ENCODE measurements at places on chromosomes 3 and 15.

- DNase-seq = no peak
These were observed 41.9 kb downstream of the SIDT1 start for GRCh38 chr3:113574213-113574612.

GRCh38 chr3:112043621-112044201 lies 9.2 kb downstream of the TMPRSS7 start:
- no peak for DNase-seq

- DNase-seq = no peak
These were observed 284.3 kb downstream of the UACA start for GRCh38 chr15:70479056-70479455.

GRCh38 chr3:17367171-17367570 lies 375.3 kb downstream of the TBC1D5 start:
- no peak for DNase-seq

- no peak for DNase-seq
These were observed 18.7 kb downstream of the CRBN start for GRCh38 chr3:3160826-3161225.

DNA sequence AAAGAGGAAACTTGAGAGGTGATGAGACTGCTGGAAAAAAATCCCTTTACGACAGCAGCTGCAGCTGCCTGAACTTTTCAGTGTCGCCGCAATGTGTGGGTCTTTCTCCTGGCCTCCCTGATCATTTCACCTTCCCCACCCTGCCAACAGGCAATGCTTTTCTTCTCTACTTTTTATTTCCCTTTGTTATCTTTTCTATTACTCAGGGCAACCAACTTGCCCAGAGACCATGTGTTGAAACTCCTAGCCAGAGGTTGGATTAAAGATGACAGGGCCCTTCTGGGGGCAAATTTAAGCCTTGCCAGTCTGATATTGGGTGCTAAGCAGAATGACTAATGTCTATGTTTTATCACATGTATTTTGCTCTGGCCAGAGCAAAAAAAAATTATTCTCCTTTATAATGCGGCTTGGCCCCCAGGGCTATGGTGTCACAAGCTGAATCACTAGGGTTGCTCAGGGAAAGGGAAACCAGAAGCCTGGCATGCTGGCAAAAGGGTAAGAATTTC lies 51.5 kb upstream of the CFAP20DC start:
- DNase-seq = no peak

- DNase-seq = no peak
These were observed 382.1 kb upstream of the NR2F2 start for GRCh38 chr15:95948411-95948810.

GRCh38 chr3:137764563-137765309 lies 621 bp downstream of the SOX14 start:
- DNase-seq = no peak

GRCh38 chr3:113648524-113648923 lies 47.9 kb downstream of the USF3 start:
- DNase-seq = no peak

DNA sequence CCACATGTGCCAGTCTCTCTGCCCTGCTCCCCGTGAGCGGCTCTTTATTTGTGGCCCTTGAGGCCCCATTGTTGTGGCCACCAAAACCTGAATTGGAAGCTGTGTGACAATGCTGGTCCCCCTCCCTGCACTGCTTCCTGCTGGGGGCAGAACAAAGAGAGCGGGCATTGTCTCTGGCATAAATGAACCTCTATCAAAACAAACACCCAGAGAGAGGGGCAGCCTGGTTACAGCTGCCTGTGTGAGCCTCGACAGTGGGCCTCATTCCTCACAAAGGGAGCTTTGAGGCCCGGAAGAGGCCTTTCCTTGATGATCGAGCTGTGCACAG lies 152.9 kb downstream of the IGF1R start:
- DNase-seq = no peak
